ENCODE measurements at places on chromosomes 2 and 18.
A peak's percentile ranks its signal among the peaks of the same experiment; 100 is the strongest.

DNA sequence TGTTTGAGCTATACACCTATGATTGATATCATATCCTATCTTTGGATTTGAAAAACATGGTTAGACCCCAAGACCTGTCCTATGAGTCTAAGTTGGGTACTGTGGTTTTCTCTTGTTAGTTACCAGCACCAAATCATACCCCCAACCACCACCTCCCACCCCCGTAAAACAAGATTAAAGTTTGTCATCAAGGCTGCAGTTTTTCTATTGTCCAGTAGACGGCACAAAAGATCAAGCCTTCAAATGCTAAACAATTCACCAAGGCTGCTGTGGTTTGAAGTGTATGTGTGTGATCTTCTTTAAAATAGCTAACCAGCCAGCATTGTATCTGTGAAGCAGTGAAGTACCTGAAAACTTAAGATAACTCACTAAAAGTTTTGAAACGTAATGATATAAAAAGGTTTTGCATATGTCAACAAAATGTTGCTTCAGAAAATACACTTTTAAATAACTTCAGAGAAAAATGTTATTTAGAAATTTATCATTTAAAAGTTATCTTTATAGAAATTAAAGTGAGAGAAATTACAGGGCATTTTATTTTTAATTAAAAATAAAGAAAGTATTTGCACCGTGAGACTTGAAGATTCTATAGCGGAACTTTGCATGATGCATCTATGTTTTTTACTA is 5.8 kb upstream of the MEIS1 start:
- peak; percentile 35 for DNase-seq

DNA sequence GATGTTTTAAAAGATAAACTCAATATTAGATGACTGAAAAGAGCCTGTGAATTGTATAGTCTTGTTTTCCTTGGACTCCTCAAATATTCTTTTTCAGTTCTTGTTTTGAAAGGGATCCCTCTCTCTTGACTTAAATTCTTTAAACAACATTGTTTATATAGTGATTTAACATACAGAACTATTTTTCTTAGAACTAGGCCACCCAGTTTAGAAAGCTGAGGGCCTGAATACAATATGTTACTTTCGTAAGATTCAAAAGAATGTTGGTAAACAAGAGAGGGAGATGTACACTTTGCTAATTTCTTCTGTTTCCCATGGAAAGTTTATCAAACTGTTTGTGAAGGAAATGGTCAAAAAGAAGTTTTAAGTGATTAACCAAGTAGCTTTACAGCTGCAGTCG is 5.5 kb upstream of the TSPYL6 start:
- no peak for DNase-seq

- no peak for DNase-seq
Measured at GRCh38 chr18:13382366-13382953, 163.9 kb downstream of the LDLRAD4 start.

DNA sequence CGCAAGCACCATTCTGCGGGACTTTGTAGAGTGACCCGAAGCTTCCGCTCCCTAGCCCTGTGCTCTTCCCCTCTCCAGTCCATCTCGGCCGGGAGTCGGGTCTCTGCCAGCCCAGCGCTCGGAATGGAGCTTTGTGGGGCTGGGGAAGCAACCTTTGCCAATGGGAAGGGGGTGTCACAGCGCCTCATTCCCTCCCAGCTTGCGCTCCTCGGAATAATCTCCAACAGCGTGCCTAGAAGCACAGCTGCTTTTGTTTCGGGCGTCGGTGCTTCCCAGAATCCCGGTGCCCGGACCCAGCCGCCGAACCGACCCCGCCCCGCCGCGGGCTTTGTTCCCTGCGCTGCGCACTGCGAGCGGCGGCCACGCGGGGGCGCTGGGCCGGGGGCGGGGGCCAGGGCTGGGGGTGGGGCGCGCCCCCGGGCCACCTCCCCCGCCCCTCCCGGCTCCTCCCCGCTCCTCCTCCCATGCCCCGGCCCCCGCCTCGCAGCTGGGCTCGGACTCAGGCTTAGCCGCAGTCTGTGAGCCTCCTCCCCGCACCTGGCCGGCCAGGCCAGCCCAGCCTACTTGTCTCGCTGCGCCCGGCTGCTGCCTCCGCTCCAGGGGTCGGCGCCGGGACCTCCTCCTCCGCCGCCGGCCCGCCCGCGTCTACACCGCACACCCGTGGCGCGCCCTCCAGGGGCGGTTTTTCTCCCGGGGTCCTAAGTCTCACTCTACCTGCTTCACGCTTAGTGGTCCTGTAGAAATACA is 77.7 kb upstream of the SMAD2 start:
- DNase-seq, result peak; percentile 31

GRCh38 chr18:7567474-7568425 is 634 bp downstream of the PTPRM start:
- DNase-seq, result no peak

- DNase-seq, result no peak
Measured at GRCh38 chr2:144825331-144826020, 305.6 kb upstream of the ZEB2 start.

GRCh38 chr2:109516445-109517117 is 97.2 kb downstream of the SEPTIN10 start:
- peak; percentile 2 for DNase-seq

- DNase-seq, result no peak
Measured at GRCh38 chr2:214075456-214075855, 335.4 kb upstream of the VWC2L start.

DNA sequence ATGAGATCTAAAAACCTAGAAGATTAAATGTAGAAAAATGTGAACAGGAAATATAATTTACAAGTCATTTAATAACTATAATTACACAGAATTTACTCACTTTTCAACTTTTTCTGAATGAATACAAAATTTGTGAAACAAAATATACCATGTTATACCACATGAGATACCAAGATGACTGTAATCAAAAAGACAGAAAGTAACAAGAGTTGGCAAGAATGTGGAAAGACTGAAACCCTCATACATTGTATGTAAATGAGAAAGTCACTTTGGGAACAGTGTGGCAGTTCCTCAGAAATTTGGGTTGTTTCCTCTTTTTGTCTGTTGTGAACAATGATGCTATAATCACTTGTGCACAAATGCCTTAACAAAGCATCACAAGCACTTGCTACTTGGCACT is 145.4 kb upstream of the ZNF804A start:
- no peak for DNase-seq

DNA sequence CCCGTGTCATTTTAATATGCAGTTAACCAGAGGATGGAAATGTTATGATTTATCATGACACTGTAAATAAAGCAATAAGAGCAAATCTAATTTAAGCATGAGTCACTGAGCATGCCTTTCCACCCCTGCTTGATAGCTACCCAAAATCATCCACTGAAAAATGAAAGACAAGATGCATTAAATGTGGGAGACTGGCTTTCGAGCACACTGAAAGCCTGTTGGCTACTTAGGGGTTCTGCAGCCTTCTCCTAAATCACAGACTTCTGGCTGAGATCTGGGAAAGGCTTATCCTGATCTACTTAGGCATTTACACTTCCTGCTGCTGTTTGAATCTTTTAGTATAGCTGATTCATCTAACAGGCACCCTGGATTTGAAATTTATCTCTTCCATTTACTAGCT is 778.3 kb upstream of the CDH7 start:
- no peak for DNase-seq

DNA sequence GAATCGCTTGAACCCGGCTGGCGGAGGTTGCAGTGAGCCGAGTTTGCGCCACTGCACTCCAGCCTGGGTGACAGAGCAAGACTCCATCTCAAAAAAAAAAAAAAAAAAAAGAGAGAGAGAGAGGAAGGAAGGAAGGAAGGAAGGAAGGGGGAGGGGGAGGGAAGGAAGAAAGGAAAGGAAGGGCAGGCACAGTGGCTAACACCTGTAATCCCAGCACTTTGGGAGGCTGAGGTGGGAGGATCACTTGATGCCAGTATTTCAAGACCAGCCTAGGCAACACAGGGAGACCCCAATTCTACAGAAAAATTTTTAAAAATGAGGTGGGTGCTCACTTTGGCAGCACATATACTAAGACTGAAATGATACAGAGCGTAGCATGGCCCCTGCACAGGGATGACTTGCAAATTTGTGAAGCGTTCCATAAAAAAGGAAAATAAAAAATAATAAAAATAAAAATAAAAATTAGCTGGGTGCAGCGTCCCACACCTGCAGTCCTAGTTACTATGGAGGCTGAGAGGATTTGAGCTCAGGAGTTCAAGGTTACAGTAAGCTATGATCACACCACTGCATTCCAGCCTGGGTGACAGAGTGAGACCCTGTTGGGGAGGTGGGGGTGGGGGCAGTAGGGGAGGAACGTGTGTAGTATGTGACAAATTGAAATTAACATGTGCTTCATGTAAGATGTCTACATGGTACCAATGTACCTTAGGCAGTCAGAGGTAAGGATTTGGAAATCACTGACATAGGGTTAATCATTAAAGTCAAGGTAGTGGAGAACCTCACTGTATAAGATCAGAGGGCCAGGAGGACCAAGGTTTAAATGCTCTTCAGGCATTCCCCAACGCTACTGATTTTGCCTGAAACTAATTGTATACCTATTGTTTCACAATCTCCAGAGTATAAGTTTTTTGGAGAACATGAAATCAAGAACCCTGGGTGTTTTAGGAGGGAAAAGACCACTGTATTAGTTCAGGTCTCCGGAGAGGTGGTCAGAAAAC is 1.4 kb downstream of the WDCP start:
- no peak for DNase-seq

- no peak for DNase-seq
Measured at GRCh38 chr2:37464067-37464466, 119.6 kb downstream of the QPCT start.

DNA sequence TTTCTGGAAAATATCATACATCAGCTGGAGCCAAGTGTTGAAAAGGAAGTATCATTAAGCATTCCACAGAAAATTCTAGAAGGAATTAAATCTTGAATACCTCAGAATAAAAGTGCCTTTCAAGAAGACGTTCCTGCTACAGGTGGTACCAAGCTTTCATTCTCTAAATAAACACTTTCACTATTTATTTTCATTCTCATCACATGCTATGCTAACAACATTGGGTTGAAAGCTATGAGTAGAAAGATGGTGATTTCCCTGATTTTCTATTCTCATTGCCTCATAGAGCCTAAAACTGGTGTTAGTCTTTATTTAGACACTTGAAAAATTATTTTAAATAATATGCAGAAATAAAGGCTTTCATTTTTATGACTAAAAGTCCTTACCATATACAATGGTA is 324.7 kb downstream of the LRP1B start:
- DNase-seq, result no peak

DNA sequence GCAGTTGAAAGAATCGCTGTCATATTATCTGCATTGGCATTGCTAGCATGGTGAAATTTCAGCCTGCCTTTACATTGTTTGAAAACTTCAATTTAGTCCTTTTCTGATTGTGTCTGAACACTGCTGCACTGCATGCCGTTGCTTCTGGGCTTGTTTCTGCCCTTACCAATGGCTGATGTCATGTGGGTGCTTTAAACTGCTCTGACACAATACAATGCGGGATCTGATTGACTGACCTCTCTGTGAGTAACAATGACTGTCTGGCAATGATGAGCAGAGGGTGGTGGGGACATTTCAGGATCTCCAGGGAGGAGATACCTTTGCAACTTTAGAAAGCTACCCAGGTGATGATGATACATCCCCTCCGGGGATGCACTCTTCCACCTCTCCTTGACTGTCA is 119.5 kb upstream of the ZBTB14 start:
- no peak for DNase-seq

DNA sequence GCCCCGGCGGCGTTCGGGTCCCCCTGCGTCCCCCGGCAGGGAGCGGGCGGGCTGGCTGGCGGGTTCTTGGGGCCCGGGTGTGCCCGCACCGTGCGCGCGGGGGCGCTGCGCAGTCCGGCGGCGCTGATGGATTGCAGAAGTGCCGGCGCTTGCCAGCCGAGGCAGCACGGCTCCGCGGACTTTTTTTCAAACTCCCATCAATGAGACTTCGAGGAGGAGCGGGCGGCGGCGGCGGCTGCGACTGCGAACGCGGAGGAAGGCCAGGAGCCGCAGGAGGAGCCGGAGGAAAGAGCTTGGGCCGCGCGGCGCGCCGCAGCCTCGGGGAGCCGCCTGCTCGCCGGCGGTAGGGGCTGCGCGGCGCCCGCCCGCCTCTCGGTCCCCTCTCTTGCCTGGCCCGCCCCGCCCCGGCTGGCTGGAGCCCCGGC is at the start of gene GLI2:
TSS of gene GLI2 (plus strand) at position 123 of the 425 bp plus-strand sequence. CDS start 61,453 bp downstream, outside the sequence.
- DNase-seq, result peak; percentile 65

- DNase-seq, result no peak
Measured at GRCh38 chr2:123791207-123791606, 233.9 kb upstream of the CNTNAP5 start.

- no peak for DNase-seq
Measured at GRCh38 chr2:239116456-239117246, 268.8 kb downstream of the TWIST2 start.

DNA sequence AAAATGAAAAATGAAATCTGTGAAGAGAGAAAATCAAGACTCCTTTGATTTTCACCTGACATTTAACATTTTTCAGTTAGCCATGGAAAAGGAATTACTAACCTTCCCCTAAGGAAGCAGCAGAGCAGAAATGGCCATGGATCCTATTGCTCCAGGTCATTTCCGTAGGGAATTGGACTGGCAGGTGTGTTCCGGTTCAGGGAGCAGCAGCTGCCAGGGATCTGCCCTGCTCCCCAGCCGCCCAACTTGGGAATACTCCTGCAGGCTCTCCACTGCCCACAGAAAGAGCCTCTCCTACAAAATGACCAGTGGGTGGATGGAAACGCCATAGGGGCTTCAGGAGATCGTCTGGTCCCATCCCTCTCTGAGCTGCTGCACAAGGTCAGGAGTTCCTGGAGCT is 86.0 kb upstream of the MAPK4 start:
- peak; percentile 82 for DNase-seq

DNA sequence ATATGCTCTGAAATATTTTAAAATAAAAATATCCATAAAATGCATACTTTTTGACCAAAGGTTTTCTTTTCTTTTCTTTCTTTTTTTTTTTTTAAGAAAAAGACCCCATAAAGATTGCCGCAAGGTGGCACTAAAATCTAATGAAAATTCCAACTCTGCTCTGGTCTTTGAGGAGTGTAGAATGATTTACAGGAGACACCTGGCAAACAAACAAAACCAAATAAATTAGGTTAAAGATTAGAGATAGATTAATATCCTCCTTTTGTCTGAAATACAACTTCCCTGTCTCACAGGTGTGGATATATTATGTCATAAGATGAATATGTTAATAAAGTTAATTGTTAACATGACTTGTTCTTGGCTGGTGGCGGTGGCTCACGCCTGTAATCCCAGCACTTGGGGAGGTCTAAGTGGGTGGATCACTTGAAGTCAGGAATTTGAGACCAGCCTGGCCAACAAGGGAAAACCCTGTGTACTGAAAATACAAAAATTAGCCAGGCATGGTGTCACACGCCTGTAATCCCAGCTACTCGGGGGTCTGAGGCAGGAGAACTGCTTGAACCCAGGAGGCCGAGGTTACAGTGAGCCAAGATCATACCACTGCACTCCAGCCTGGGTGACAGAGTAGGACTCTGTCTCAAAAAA is 3.5 kb upstream of the RHOB start:
- DNase-seq, result peak; percentile 14

- DNase-seq, result no peak
Measured at GRCh38 chr18:38718365-38718901, 1152.8 kb upstream of the CELF4 start.

All from NCI-H526 treated with DMSO at 0.1 percent for 48 hours (cell line).